NCI-H1092 (cell line): ENCODE measurements at places on chromosomes 16 and 17.

DNA sequence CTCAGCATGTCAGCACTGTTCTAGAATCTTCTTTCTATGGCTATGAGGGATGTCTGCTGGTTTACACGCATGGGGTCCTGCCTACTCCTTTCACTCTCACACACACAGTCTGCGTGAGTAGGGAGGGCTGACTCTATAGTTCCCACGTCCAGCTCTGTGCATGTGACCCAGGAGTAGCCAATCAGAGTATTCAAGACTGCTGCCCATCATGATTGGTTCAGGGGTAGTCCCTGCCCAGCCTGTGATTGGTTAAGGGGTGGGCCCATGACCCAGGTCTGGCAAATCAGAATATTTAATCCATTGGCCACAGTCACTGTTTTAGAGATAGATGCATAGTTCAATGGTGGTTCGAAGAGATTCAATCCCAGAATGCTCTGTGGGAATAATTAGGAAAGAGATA is 151.3 kb upstream of the IRX3 start:
- DNase-seq = no peak

GRCh38 chr17:65914784-65915342 is 277.1 kb downstream of the CEP112 start:
- no peak for DNase-seq

DNA sequence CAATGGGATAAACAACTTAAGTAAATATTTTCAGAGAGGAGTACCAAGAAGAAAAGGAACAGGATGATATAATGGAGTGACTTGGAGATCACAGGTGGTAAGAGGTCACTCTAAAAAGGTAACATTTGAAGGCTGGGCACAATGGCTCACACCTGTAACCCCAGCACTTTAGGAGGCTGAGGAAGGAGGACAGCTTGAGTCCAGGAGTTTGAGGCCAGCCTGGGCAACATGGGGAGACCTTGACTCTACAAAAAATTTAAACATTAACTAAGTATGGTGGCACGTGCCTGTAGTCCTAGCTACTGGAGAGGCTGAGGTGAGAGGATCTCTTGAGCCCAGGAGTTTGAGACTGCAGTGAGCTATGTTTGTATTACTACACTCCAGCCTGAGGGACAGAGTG is 3.4 kb upstream of the TMEM11 start:
- DNase-seq = no peak

- DNase-seq = no peak
Observed at GRCh38 chr17:19672009-19672750, 23.6 kb downstream of the ALDH3A2 start.

DNA sequence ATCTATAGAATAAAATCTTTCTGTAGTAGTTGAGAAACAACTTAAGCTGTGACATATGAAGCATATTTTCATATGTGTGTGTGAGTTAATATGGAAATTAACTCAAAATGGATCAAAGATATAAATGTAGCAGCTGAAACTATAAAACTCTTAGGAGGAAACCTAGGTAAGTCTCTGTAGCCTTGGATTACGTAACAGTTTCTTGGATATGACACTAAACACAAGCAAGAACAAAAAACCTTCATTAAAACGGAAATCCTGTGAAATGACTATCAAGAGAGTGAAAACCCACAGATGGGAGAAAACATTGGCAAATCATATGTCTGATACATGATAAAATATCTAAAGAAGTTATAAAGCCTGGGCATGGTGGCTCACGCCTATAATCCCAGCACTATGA is 104.4 kb downstream of the VPS53 start:
- DNase-seq = no peak

DNA sequence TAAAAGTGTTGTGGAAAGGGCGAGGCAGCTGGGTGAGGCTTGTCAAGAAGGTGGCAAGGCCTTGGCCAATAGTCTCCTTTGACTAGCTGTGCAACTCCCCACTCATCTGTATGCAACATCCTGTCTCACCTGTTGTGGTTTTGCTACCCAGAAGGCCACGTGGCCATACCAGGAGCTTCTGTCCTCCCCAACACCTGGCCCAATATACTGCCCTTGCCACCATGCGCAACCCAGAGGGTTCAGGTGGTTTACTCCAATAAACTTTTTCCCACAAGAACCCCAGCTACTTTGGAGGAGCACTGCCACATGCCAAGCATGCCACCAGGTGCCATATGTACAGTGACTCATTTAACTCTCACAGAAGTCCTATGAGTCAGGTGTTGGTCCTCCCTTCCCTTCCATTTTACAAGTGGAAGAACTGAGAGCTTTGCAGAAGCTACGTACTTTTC is 10.2 kb downstream of the MYO19 start:
- DNase-seq = no peak

GRCh38 chr16:80656161-80656560 is 115.4 kb downstream of the DYNLRB2 start:
- DNase-seq = no peak

DNA sequence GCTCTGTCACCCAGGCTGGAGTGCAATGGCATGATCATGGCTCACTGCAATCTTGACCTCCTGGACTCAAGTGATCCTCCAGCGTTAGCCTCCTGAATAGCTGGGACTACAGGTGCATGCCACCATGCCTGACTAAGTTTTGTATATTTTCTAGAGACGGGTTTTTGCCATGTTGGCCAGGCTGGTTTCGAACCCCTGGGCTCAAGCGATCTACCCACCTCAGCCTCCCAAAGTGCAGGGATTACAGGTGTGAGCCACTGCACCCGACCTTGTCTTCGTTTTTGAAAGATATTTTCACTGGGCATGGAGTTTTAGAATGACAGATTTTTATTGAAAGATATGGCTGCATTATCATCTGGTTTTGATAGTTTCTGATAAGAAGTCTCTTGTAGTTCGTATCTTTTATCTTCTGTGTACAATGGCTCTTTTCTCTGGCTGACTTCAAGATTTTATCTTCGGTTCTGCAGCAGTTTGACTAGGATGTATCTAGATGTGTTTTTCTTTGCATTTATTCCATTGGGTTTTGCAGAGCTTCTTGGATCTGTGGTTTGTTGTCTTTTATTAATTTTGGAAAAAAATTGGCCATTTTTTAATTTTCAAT is 14.6 kb downstream of the ADGRG5 start:
- DNase-seq = no peak

DNA sequence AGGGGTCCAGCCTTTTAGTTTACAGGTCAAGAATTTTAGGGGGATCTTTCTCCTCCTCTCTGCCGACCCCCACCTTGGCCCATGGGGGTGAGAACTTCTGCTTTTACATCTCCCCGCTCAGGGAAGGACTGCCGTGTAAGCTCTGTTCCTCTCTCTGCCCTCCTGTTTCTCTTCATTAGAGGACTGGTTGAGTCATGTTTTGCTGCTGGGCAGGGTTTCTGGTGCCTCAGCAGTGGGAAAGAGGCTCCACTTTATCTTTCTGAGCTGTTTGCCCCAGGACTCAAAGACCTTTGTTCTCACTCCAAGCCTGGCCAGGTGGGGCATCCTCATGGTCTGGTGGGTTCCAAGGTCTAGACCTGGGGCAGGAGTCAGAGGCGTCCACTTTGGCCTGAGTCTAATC is 93.0 kb downstream of the UTP18 start:
- no peak for DNase-seq

DNA sequence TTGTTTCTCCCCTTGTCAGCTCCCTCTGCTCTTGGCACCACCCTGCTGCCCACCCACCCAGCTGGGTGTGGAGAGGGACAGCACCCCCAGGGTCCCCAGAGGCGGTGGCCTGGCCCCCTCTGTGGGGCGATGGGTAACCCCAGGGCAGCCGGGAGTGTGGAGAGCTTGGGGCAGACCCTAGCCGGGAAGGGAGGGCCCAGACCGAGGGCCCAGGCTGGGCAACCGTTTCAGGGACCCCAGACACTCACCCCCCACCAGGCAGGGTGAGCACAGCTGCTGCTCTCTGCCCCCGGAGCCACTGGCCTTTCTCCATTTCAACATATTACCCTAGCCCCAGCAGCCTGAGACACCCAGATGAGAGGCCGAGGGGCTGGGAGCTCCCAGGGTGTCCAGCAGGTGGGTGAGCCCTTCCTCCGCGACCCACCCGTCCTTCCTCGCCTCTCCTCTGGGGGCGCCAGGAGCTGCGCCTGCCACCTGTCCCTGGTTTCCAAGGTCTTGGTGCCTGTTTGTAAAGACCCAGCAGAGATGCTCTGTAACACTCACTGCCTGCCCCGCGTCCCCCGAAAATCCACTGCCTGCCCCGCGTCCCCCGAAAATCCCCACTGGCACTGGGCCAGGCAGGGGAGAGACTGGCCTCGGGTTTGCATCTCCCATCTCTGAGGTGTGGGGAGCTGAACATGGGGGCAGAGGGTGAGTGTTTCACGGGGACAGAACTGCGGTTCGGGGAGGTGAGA is 45.4 kb downstream of the BAHCC1 start:
- DNase-seq = peak; percentile 46

- peak; percentile 79 for DNase-seq
Observed at GRCh38 chr16:51982715-51983680, 563.9 kb downstream of the TOX3 start.

DNA sequence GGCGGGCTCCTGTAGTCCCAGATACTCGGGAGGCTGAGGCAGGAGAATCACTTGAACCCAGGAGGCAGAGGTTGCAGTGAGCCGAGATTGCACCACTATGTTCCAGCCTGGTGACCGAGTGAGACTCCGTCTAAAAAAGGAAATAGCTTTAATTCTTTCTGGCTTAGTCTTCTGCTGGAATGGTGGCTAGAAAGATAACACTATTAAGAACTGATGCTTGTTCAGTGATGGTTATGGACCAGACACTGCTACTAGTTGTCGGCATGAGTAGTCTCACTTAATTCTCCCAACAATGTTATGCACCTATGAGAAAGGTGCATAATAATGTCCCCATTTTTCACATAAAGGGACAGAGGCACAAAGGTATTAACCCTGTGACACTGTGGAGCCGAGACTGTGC is 188.7 kb downstream of the HS3ST3A1 start:
- no peak for DNase-seq

GRCh38 chr17:78409191-78409928 is 30.9 kb downstream of the PGS1 start:
- peak; percentile 20 for DNase-seq

GRCh38 chr17:42221886-42222745 is 27.8 kb upstream of the GHDC start:
- DNase-seq = no peak

DNA sequence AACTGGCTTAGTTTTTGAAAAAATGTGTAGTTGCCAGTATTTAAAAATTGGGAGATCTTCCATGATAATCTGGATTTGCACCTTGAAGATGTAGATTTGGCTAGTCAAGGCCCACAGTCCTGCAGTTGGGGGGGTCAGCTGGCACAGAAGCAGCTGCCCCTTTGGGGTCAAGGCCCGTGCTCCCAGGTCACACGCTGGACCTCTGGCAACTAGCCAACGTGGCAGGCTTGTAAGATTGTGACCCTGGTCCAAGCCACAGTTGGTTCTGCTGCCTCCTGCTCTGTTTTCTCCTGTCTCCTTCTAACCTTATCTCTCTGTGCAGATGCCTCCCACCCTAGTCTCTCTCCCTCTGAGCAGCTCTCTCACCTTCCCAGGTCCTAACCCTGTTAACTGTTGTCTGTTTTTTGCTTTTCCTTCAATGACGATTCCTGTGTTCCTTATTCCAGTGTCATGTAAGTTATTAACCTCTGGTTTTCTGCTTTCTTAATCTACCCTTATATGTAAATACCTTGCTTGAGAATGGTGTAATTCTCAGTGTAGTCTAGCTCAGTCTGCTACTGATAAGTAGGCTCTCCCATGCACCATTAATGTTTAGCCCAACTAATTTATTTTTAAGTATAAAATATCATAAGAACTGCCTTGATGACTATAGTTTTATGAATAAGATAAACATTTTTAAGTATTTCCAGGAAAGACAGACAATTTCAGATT is 27.9 kb downstream of the CLEC16A start:
- DNase-seq = no peak

DNA sequence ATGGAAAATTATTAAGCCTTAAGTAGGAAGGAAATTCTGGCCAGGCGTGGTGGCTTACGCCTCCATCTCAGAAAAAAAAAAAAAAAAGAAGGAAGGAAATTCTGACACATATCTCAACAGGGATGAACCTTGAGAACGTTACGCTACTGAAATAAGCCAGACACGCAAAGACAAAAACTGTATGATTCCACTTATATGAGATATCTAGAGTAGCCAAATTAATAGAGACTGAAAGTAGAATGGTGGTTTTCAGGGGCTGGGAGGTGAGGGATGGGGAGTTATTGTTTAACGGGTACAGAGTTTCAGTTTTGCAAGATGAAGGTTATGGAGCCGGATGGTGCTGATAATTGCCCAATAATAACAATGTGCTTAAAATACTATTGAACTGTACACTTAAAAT is 16.2 kb upstream of the HNF1B start:
- no peak for DNase-seq

GRCh38 chr16:505479-506245 is 21.9 kb upstream of the CAPN15 start:
- DNase-seq = no peak

- no peak for DNase-seq
Observed at GRCh38 chr17:7011415-7011814, 1.0 kb upstream of the RNASEK start.

DNA sequence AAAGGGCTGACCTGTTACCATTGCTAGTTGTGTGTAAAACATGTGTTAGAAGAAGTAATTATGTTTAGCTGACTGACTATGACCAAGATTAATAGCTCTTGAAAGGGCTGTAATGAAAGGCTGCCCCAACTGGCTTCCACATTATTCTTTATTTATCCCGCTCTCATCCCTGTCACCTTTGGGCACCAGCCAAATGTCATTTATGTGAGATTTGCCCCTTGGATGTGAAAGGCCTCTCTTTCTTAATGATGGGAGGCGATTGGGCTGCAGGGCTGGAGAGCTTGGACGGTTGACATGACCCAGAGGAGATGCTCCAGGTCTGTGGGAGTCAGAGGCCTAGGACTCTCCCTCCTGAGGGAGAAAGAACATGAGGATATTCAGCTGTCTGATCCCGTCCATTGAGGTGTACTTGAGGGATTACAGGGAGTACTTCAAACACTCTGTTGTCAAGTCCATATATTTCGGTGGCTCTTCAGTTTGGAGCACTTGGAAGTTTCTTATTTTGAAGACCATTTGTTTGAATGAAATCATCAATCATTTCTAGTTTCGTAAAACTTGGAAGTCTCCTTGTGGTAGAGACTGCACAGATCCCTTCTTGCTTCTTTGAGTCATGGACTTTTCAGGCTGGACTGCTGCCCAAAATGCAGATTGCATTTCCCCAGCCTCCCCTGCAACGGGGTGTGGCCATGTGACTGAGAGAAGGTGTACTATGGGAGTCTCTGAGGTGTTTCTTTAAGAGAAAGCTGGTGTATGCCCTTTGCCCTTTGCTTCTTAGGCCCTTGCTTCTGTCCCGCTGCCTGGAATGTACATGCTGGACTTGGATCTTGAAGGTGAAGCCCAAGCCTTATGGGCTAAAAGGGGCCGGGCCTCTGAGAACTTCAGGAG is 51.3 kb downstream of the FTO start:
- peak; percentile 89 for DNase-seq
